ENCODE measurements at places on chromosomes 16 and 17.

- DNase-seq: no peak
Observed at GRCh38 chr17:8481089-8481488, 45.4 kb downstream of the NDEL1 start.

- no peak for DNase-seq
Observed at GRCh38 chr17:80731323-80731722, 186.7 kb downstream of the RPTOR start.

DNA sequence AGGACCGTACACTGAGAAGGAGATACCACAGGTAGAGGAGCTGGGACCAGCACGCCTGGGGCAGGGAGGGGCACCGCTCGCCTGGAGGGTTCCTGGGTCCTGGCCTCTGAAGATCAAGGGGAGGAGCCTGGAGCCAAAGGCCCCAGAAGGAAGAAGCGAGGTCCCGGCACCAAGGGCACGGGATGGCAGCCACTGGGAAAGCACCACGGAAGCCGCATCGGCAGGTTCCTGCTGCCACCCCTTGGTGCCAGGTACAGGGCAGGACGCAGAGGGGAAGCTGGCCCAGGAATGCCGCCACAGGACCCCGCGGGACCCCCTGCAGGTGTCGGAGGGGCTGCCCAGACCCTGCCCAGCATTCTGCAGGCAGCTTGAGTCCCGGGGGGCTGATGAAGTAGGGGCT, 42.5 kb upstream of the CBFA2T3 start:
- DNase-seq: no peak

- DNase-seq: no peak
Observed at GRCh38 chr17:47244697-47245096, 8.9 kb upstream of the ITGB3 start.

DNA sequence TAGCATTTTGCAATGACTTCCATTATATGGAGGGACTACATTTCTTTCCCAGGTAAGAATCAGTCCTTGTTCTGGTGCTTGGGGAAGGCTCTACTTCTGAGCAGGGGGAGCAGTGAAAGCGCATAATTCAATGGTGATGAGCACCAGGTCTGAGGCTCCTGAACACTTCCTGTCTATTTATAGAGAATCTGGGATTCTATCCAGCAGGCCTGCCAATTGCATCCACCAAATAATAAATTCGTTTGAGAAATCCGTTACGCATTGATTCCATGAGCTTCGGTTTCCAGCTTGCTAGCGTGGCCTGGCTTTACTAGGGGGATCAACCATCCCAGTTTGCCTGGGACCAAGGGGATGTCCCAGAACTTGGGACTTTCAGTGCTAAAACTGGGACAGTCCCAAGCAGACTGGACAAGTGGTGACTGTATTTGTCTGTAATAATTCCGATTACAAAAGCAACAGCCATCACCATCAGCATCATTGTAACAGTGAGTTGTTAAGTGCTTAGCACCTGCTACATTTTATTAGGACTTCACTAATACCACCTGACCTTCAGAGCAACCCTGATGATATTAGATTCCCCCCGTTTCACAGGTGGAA, 349.9 kb downstream of the MAF start:
- no peak for DNase-seq

- DNase-seq: no peak
Observed at GRCh38 chr17:50210240-50211225, 9.1 kb upstream of the COL1A1 start.

DNA sequence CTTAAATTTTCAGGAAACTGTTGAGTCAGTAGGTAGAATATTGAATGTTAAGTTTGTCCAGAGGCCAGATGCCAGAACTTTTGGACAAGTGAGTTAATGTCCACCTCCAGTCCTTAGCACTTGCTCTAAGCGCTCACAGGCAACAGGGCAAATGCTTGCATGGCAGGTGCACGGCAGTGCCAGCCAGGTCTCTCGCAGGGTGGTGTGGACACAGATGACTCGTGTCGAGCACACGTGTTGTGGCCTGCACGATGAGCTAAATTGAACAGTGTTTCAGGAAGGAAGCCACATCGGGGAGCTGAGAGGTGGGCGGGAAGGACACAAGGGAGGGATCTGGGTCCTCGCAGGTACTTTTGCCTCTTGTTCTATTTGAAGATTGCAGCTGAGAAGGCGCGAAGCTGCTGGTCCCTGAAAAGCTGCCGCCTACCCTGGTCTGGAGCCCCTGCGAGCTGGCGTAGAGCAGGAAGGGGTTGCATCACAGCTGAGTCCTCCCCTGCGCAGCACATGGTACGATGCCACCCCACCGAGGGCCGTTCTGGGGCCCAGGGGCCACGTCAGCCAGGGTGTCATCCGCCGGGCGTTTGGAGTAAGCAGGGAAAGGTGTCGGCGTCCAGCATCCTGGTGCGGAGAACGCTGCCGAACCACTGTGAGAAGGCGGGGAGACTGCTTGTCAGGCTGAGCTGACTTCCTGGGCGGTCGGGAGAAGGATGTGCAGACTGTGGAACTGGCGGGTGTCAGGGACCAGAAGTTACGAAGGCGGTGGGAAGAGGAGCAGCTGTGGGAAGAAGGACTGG, 6.3 kb downstream of the RAB40C start:
- no peak for DNase-seq

GRCh38 chr16:85315866-85316265, 203.6 kb upstream of the CIBAR2 start:
- no peak for DNase-seq

GRCh38 chr17:82949984-82950383, 110.2 kb upstream of the ZNF750 start:
- DNase-seq: no peak

DNA sequence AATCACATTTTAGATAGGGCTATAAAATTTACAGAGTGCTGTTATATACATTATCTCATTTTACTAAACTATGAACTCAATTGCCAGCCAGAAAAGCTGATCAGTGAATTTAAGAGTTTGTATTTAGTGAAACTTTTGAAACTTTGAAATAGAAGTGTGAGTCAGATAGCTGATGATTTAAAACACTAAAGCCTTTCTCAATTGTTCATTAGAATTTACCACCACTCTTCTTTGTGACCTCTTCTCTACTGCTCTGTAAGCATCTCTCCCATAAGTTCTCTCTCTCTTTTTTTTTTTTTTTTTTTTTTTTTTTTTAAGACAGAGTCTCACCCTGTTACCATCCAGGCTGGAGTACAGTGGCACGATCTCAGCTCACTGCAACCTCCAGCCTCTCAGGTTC, 43.7 kb downstream of the GOSR1 start:
- DNase-seq: no peak

GRCh38 chr17:39027455-39028035, 60.3 kb upstream of the FBXO47 start:
- no peak for DNase-seq

DNA sequence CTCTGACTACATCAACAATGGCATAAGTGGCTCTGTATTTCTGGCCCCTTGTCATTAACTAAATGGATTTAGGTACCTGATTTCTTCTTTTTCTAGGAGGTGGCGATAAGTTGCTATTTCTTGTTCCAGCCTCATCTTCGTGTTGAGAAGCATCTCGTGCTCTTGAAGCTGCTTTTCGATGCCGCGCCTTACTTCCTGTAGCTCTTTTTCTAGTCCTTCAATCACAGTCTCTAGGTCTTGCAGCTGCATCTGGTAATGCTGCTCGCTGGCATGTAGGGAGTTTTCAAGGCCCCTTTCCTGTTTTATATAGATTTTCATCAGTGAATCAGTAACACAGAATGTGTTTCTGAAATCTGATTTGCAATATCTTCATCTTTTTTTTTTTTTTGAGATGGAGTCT, 5.1 kb downstream of the KRT222 start:
- DNase-seq: no peak

- DNase-seq: no peak
Observed at GRCh38 chr16:26701243-26701886, 365.4 kb upstream of the C16orf82 start.

DNA sequence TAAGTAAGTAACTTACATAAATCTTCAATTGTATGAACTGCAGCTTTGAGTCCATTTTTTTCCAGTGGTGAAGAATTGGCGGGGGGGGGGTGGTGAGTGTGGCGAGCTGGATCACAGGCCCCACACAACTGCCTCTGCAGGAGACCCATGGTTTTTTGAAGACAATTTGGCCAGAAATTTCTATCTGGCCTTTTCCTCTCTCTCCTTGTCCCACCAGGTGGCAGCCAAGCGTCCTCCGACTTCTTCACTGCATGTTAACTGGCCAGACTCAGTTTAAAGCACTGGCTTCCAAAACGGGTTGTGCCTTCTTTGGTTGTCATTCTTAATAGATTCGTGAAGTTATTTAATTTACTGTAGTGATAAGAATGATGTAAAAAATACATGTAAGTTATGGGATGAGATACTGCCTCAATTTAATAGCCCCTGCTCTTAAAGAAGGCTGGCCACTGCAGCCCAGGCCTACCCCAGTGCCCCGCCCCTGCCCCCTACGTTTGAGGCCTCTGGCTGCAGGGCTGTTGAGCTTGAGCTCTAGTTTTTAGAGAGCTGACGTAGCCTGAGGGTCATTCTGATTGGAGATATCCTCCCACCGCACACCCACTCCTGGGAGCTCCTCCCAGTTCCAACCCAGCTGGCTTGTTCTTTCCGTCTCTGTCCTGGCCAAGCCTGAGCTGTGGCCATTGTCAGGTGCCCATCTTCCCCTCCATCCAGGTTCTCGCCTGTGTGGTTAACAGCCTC, 36.4 kb downstream of the AKAP1 start:
- no peak for DNase-seq

GRCh38 chr16:61007694-61008093, 1028.5 kb downstream of the CDH8 start:
- no peak for DNase-seq

DNA sequence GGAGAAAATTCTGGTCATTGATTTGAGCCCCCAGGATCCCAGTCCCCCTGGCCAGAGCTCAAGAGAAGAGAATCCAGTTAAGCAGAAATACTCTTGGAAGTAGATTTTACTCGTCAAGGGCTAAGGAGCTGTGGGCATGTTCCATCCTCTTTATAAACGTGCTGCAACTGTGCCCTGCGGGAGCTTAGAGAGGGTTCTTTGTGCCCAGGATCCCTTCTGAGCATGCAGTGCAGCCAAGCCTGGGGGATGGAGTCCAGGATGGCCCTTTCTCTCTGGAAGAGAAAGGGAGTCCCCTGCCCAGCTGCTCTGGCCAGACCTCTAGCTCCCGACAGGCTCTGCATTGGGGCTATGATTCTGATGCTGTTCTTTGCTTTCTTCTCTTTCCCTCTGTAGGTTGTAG, 9.5 kb upstream of the LGALS9 start:
- no peak for DNase-seq

- no peak for DNase-seq
Observed at GRCh38 chr16:50526249-50526648, 21.9 kb upstream of the NKD1 start.

DNA sequence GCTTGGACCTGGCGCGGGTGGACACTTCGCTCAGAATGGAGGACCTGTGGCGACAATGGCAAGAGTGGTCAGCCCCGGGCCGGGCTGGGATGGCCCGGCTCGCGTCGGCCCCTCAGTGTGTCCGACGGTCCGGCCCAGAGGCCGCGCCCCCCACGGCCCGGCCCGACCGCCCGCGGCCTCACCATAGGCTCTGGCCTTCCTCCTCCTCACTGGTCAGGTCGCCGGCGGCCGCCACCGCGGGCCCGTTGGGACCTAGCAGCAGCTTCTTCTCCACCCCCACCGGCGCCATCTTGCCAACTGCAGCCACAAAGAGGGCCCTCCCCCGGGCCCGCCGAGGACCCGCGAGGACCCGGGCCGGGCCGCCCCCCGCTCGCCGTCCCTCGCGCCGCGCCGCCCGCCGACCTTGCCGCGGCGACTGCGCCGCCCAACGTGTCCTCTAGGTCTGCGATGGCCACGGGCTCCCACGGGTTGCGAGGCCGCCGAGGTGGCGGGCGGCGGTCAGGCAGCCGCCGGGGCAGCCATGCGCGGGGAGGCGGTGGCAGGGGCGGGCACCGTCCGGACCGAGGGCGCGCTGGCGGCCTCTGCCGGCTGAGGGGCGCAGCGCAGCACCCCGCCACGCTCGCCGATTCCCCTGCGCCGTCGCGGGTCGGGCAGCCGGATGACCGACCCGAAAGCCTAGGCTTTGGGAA, at the start of gene DYNC1LI2:
Gene DYNC1LI2, minus strand, starts transcription at position 307 of the 689 bp plus-strand sequence. Its CDS starts 18 bp downstream, at position 289.
- peak; percentile 67 for DNase-seq

GRCh38 chr17:2755891-2756724, 6.7 kb upstream of the CCDC92B start:
- DNase-seq: no peak

- no peak for DNase-seq
Observed at GRCh38 chr17:10046786-10047785, 142.0 kb upstream of the RCVRN start.

GRCh38 chr17:41340934-41341861, 9.4 kb downstream of the KRT33A start:
- peak; percentile 17 for DNase-seq

GRCh38 chr16:73390491-73390890, 342.6 kb upstream of the ZFHX3 start:
- DNase-seq: no peak

DNA sequence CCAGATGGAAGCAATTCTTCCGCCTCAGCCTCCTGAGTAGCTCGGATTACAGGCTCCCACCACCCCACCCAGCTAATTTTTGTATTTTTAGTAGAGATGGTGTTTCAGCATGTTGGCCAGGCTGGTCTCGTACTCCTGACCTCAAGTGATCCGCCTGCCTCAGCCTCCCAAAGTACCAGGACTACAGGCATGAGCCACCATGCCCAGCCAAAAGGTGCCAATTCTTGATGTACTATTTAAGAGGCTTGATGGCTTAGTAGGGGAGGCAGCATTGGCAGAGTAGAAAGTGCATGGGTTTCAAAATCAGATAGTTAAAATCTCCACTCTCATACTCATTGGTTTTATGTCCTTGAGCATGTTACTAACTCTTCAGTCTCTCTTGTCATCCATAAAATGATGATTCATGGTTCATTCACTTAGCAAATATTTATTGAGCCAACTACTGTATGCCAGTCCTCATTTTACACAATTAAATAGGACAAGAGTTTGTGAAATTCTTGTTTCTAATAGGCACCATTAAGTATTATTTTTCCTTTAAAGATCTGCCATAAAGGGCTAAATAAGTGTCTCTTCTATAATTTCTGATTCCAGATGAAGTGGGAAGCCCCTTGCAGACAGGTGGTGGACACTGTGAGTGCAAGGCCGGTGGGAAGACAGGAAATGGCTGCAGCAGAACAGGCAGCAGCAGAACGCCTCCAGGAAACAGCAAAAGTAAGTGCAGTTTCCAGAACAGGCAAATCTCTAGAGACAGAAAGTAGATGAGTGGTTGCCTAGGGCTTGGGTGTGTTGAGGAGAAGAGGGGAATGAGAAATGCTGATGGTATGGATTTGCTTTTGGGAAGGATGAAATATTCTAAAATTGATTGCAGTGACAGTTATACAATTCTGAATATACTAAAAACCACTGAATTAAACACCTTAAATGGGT, 8.2 kb upstream of the RPL27 start:
- no peak for DNase-seq

DNA sequence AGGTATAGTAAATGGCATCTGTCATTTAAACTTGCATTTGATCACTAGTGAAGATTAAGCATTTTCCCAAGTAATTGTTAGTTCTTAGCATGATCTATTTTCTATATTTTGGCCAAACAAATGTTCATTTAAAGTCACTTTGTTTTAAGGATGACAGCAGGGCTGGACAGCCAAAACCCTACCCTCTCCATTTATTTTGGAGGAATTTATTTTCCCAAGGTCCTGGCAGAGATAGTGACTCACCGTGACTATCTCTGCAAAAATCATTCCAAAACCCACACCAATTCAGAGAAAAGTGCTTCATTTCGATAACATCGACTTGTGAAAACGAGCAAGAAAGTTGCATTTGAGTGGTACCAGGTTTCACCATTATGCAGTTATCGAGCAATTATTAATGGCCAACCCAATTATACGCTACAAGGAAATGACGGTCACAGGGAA, 665 bp upstream of the AKAP1 start:
- no peak for DNase-seq

All from stimulated activated CD4-positive, alpha-beta T cell treated with anti-CD3 and anti-CD28 coated beads, Interleukin-15, amount 100 ng/mL, for 48 hours (primary cell).